ENCODE measurements at places on chromosomes 4 and X. TPM values are rescaled to one million over a fixed set of nuclear protein-coding genes. Genes with fewer than 3 reads are reported as not detected.

The MXRA5 gene
- not detected for total RNA-seq

The SHROOM4 gene
- not detected for total RNA-seq

The HEPH gene
- total RNA-seq, result not detected

The ADAM29 gene
- not detected for total RNA-seq

The ENPEP gene
- total RNA-seq, result 0.06 TPM

The SSX3 gene
- not detected for total RNA-seq

The UGT2B7 gene
- total RNA-seq, result 0.22 TPM

The MEPE gene
- not detected for total RNA-seq

The PRSS12 gene
- total RNA-seq, result 0.31 TPM

The GAGE1 gene
- total RNA-seq, result not detected

Data from A549 treated with AZD2906 at 1 μM for 4 hours (cell line).